Right lung (tissue), 10 donors: ENCODE measurements at places on chromosomes 3 and 15. TPM values are rescaled to one million over a fixed set of nuclear protein-coding genes. Genes with fewer than 3 reads are reported as not detected.

GRCh38 chr3:73563896-73564582, 60.7 kb downstream of the PDZRN3 start:
- no peak for DNase-seq

DNA sequence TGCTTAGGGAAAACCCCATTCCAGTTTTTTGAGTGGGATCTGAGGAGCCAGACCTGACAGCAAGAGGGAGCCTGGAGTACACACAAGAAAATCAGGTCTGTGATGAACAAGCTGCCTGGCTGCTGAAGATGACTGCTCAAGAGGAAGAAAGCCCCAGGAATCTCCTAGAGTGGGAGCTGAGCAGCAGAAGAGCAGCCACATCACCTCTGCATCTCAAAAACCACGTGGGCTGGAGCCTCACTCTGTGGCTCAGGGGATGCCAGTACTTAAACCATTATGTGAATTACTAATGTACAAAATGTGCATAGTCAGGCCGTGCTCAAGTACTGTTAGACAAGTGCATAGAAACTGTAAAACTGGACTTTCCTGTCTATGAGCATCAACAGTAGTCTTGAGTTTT, 52.4 kb downstream of the SLC9A9 start:
- DNase-seq = peak; percentile 38

- no peak for DNase-seq
Observed at GRCh38 chr15:73996267-73996666, 1.8 kb downstream of the PML start.

DNA sequence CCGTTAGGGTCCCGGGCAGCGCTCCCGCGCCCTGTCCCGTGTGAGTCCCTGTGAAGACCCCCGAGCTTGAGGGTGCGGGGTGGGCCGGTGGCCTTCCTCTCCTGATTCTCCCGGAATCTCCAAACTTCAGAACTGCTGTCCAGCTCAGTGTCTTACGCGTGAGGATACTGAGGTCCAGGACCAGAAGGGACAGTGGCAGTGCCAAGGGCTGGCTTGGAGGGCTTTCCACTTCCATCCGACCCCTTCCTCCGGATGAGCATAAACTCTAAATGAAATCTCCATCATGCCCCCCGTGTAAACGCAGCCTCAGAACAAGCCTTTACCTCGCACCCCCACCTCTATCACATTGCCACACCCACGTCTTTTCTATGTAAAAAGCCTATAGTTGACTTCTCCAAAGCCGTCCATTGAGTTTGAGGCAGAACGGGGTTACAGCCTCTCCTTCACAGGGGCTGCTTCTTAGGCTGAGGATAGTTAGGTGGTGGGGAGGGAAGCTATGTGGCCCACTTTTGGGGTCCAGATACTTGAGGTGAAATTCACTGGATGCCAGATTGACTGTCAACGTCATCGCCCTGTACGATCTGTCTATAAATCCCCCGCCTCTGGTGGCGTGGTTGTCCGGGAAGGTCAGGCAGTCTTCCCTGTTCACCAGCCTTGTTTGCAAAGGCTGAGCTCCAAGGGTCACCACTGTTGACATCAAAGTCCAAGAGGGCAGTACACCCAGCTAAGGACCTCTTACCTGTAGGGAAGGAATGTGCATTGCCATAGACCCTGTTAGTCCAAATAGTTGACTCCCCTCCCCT, 1.1 kb downstream of the EDEM1 start:
- DNase-seq = peak; percentile 30

DNA sequence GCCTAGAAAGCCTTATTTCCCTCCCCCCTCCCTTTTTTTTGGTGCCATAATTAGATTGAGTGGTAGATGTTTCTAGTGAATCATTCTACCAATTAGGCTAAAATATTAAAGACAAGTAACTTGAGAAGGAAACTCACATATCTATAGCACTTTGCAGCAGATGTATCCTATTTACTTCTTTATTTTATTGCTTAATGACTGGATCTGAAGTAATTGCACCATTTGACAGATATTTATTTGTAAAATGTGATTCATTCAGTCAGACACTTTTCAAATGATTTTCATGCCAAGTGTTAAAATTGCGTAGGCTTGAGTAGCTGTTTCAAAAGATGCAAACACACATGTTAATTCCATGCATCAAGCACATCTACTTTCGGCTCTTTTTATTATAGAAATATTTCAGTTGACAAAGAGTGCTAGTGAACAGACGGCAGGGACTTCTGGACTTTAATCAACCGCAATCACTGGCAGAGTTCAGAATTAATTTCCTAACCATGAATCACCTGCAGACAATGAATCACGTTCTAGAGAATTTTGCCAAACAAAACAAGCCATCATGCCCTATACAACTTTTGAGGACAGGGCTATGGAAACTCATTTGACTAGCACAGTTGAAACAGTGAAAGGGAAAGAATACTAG, 636.8 kb downstream of the MECOM start:
- DNase-seq = no peak

DNA sequence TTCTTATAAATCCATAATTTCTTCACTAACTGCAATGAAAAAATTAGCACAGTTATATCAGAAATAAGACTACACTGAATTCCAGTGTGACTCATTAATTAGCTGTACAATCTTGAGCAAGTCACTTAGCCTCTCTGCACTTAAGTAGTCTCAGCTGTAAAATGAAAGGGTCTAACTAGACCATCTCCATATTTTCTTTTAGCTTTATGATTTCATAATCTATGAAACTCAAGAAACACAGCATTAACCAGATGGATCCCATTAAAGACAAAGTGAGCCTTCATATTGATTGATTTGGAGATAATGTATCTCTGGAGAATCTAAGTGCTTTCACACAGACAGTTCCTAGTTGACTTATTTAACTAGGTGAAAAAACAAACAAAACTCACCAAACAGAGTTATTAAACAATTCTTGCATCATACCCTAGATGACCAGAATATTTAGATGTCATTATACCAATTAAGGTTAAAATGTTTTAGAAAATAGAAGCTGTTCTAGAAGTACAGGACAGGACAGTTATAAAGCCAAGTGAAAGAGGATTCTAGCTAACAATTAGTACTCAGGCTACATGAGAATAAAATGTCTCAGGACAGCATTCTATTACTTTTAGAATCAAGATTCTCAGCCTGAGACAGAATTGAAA, 11.2 kb downstream of the CSNK1G1 start:
- DNase-seq = no peak

DNA sequence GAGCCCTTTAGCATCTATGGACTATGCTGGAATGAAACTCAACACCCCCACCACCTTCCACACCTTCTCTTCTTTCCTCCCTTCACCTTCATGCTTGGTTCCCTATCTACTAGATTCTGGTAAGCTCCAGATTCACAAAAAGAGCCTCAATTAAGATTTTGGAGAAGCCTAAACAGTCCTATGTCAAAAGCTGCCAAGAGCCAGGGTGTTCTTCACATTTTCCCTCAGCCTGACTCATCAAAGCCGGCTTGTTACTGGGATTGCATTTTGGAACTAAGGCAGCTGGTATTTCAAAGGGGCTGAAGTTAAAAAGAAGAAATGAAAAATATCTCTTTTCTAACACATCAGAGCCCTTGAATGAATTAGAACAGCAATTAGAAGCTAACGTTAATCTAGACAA, 247.7 kb downstream of the MYRIP start:
- no peak for DNase-seq

- no peak for DNase-seq
Observed at GRCh38 chr3:140117096-140117526, 182.1 kb downstream of the CLSTN2 start.

GRCh38 chr15:58285921-58286278, 145.9 kb upstream of the LIPC start:
- DNase-seq = no peak

- DNase-seq = no peak
Observed at GRCh38 chr3:97658668-97659285, 105.8 kb upstream of the ARL6 start.

DNA sequence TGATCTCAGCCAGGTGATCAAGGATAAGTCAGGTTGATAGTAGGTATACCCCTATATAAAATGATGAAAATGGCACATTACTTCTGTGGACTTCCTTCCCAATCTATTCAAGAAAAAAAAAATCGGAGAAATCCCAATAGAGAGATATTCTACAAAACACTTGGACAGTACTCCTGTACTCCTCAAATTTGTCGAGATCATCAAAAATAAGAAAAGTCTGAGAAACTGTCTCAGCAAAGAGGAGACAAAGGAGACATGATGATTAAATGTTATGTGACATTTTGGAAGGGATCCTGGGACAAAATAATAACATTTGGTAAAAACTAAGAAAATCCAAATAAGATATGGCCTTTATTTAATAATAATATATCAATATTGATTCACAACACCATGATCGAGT, 94.6 kb downstream of the DCLK3 start:
- DNase-seq = no peak

DNA sequence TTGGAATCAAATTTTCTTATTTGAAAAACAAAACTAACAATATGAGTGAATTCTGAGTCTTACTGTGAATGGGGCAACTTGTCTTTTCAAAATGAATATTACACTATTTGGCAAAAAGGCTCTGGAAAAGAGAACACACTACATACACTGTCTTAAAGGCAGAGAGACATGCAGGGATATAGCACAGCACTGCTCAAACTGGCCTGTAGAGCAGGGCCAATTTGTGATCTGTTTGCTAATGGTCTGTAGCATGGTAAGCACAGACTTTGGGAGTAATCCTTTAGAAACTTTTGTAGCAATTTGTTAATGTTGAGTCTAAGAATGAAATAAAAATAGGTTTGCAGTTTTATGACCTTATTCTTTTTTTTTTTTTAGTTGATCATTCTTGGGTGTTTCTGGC, 679.8 kb upstream of the SGO1 start:
- no peak for DNase-seq

- DNase-seq = no peak
Observed at GRCh38 chr3:49636883-49637609, 37.1 kb upstream of the APEH start.

DNA sequence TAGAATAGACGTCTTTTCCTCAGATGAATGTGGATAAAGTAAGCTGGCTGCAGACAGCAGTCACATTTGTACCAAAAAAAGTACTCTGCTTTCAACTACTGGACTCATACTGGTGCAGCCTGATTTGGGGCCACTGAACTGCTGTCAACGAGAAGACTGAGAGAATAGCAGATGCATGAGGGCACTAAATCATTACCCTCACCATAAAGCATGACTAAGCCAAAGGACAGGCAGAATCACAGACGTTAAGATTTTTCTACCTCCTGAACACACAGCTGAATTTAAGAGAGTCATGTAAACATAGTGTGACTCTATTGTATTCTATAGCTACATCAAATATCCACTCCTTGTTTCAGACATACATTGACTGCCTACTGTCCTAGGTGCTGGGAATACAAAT, 67.8 kb upstream of the CDAN1 start:
- DNase-seq = no peak

GASK1A gene
- 4.3 TPM for polyA plus RNA-seq

GNL3 gene
- polyA plus RNA-seq = 100 TPM

CLEC3B gene
- 110 TPM for polyA plus RNA-seq

BTD gene
- polyA plus RNA-seq = 12.2 TPM

CRTAP gene
- polyA plus RNA-seq = 265 TPM
